ENCODE measurements at places on chromosomes 12 and 14. TPM values are rescaled to one million over a fixed set of nuclear protein-coding genes. Genes with fewer than 3 reads are reported as not detected.
A peak's percentile ranks its signal among the peaks of the same experiment; 100 is the strongest.

DNA sequence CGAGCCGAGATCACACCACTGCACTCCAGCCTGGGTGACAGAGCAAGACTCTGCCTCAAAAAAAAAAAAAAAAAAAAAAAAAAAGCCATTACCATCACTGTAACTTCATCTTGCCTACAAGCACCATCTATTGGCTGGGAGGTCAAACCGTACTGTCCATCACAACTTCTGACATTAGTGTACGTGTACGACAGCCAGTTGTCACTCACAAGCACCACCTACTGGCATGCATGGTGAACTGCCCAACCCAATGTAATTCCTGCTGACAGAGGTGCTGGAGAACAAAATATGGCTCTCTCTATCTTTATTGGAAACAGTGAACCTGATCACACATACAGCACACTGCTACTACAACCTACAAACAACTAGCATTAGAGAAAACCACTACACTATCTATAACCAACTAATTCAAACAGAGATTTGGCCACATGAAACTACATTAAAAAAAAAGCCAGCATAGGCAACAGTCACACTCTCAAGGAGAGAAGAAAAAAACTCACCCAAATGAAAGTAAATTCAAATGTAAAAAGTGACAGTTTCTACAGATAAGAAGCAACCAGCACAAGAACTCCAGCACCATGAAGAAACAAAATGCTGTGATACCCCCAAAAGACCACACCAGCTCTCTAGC lies 82.3 kb downstream of the PUS7L start:
- peak; percentile 24 for DNase-seq

DNA sequence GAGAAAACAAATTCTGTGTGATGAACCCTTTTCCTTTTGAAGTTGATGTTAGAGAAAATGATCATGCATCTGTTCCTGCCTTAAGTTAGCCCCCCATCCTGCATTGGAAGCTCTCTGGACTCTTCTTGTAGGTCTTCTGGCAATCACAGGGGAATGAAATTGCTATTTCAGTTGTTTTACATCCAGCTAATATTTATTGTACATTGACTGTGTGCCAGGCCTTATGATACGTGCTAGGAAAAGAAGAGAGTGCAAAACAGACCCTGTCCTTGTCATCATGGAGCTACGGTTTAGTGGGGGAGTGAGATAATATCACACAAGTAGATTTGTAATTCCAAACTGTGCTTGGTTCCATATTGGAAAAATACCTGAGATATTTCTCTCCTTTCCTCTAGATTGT lies 118.6 kb downstream of the TGFB3 start:
- no peak for DNase-seq

DNA sequence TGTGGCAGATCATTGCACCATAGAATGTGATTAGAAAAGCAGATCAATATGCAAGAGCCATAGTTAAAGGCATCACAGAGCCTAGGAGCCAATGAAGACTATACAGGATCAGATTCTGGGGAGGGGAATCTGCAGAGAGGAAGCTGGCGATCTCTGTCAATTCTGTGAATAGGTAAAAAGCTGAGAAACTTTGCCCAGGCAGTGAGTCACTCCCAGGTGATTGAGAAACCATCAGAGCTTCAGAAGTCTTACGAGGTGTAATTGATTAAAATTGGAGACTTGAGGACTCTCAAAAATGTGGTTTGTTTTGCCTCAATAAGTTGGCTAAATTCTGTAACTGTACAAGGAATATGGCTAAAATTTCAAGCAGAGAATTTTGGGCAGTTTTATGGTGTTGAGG lies 41.7 kb upstream of the TSPAN11 start:
- no peak for DNase-seq

- DNase-seq = no peak
These were observed 6.0 kb downstream of the OR10P1 start for GRCh38 chr12:55642669-55643068.

TAS2R31 gene
- total RNA-seq = not detected

HRK gene
- 0.29 TPM for total RNA-seq
